ENCODE measurements at places on chromosomes 3 and 15.

GRCh38 chr3:122975163-122975923 is 52.2 kb downstream of the SEMA5B start:
- peak; percentile 56 for DNase-seq

DNA sequence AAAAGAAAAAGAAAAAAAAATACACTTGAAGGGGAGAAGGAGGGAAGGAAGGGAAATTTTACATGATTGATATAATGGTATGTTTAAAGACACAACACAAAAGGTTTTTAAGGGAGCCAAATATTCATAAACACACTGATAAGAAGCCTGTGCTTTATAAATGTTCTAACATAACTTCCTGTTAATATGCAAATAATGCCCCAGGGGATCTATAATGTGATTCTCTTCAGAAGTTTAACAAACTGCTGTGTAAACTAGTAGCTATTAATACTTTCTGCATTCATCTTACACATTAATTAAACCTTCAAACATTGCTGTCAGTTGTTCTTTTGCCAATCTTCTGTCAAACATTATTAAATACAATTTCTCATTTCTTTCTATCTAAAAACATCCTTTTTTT is 231.6 kb downstream of the TJP1 start:
- DNase-seq: no peak

DNA sequence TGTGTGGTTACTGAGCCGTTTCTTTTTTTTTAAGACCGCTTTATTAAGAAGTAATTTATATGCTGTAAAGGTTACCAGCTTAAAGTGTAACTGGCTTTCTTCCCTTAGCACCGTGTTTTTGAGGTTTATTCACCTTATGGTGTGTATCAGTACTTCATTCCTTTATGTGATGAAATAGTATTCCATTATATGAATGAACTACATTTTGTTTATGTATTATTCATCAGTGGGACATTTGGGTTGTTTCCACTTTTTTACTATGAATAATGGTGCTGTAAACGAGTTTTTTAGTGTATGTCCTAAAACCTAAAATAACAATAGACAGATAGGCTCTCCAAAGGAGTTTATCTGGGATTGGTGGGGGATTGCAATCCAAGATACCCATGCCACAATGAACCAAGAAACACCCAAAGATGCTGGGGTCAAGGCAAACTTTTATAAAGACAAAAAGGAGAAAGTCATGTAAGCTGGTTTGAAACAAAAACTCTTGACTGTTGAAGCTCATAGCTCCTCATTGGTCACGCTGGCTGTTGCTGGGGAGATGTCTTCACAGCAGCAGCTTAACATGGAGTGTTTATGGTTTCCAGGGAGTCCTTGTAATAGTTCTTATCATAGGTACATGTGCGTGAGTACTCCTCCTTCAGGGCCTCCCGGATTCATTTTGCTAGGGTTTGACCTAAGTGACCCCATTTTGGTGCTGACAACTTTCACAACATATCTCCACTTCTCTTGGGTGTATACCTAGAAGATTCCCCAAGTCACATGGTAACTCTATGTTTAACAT is 16.0 kb downstream of the TM2D3 start:
- no peak for DNase-seq

- DNase-seq: no peak
Observed at GRCh38 chr15:29968099-29968894, 114.5 kb upstream of the GOLGA8J start.

GRCh38 chr3:123733341-123733740 is 148.5 kb upstream of the HACD2 start:
- DNase-seq: no peak
